ENCODE measurements at places on chromosomes 2 and 18.

DNA sequence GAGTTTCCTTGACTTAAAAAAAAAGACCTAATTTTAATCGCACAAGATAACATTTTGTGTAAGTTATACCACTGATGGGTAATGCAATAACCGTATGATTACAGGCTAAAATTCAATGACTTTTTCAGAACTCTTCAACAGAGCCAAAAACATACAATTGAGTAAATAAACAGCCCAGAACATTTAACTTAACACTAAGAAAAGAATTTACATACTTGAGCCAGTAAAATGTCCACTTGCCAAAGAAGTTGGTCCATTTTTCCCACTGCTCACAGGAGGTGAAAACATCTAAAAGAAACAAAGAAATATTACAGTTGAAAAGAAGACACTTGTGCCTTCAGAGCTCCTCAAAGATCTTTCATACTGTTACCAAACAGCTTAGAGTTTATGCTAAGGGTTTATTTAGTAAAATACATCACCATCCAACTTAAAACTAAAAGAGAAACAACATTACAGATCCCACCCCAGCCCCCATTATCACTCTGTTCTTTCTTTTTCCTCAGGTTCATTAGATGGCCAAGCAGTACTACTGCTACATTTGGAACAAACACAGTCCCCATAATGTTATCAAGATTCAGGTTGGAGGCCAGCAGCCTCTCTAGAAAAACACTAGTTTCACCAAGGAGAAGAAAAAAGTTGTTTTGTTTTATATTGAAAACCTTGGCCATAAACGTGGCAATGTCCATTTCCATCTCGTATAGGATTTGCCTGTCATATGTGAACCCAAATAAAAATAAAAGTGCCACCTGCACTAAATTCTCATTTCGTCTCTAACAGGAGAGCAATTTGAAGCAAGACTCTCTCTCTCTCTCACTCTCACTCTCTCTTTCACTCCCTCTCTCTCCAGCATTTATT is 2.7 kb downstream of the TCF4 start:
- no peak for DNase-seq

DNA sequence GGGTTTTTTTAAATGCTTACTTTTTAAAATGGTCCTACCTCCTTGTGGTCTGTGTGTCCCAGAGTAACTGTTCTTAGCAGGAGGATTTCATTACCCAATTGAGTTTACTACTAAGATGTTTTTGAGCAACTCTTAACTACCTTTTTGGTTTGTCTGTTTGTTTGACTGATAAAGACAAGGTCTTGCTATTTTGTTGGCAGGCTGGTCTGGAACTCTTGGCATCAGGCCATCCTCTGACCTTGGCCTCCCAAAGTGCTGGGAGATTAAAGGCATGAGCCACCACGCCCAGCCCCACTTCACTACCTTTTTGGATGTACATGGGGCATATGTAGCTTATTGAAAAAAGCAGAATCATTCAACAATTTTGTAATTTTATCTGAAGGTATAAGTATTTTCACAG is 14.9 kb downstream of the MRPS9 start:
- no peak for DNase-seq

- no peak for DNase-seq
These were observed 67.9 kb upstream of the THOC1 start for GRCh38 chr18:335733-336132.

GRCh38 chr18:46939337-46939963 is 22.0 kb downstream of the KATNAL2 start:
- no peak for DNase-seq

DNA sequence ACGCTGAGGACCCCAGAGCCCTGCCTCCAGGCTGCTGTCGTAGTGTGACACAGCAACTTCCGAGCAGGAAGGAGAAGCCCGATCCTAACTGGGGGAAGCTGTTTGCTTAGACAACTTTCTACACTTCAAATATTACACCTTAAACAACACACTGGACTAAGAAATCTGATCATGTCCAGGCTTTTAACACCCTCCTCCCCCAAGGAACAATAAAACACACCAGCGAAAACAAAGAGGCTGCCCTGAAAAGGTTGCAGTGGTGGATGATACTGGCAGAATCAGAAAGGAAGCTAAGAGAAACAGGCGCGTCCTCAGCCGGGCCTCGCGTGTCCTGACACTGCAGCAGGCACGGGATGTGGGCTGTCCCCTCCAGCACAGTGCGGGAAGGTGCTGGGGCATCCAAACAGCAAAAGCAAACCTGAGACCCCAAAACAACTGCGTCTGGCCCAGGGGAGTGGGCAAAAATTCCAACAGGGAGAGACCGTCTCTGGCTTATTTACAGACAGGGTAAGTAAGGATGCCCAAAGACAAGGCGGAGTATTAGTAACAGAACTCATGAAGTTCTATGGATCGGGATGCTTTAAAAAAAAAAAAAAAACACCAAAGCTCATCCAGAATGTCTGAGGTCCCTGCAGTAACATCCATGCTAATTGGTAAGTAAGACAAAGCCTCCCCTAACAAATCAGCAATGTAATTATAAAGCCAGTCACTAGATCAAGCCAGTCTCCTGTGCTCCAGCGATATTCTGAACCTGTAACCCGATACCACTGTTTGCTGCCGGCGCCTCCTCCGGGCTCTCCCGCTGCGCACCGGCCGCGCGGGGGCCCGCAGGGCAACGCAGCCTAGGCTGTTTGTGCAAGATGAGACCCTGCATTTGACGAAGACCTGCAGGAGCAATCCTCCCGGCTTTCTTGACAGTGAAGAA is 9.0 kb downstream of the SERTAD2 start:
- DNase-seq, result no peak

DNA sequence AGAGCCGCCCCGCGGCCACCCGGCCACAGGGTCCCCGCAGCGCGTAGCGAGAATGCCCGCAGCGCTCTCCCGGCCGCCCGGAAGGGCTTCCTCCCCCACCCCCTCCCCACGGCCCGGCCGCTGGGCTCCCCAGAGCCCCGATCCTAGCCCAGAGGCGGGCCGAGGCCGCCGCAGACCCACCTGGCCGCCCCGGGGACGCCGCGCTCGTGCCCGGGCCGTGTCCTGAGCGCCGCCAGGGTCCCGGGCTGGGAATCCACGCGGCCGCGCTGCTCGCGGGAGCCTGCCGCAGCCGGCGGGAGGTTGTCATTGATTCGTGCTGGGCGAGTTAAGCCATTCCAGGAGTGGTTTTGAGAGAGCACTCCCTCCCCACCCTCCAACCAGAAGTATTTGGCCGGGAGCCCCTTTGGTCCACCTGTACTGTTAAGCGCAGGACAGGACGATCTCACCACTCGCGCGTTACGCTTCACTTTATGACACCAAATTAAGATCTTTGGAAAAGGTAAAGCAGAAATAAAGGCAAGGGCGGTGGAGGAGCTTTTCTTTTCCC is 206.4 kb upstream of the SMAD2 start:
- no peak for DNase-seq

- no peak for DNase-seq
These were observed 167.4 kb upstream of the RAB6C start for GRCh38 chr2:129812071-129812470.

DNA sequence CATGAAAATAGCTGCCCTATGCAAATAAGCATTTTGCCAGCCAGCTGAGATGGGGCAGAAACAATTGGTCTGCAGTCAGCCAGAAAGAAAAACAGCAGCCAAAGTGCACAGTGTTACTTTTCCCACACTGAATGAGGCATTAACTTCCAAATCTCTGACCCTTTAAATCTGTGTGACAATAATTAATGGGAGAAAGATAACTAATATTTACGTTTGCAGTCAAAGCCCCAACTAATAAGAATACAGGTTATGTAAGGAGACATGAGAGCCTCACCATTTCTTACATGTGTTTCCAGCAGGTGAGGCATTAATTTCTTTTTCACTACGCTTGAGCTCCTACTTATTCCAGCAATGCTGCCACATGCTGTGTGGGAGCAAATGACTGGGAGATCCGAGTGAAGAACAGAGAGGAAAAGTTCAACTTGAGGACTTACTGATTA is 339.0 kb downstream of the SATB2 start:
- no peak for DNase-seq

- no peak for DNase-seq
These were observed 96.2 kb upstream of the B3GNT7 start for GRCh38 chr2:231299267-231299666.

- no peak for DNase-seq
These were observed 17.7 kb upstream of the SP3 start for GRCh38 chr2:173982918-173983317.

- no peak for DNase-seq
These were observed 6.6 kb downstream of the SH3RF3 start for GRCh38 chr2:109135359-109136197.

GRCh38 chr2:145625111-145625510 is 1105.2 kb upstream of the ZEB2 start:
- DNase-seq, result no peak

- no peak for DNase-seq
These were observed 66.6 kb downstream of the EPB41L3 start for GRCh38 chr18:5476961-5477800.

GRCh38 chr2:99489761-99490622 is at the start of gene REV1:
REV1 (minus strand) TSS chr2:99490017; CDS start chr2:99464975, 25,042 bp downstream.
- DNase-seq, result peak; percentile 92

- no peak for DNase-seq
These were observed 21.8 kb downstream of the TMEM182 start for GRCh38 chr2:102783506-102784183.

DNA sequence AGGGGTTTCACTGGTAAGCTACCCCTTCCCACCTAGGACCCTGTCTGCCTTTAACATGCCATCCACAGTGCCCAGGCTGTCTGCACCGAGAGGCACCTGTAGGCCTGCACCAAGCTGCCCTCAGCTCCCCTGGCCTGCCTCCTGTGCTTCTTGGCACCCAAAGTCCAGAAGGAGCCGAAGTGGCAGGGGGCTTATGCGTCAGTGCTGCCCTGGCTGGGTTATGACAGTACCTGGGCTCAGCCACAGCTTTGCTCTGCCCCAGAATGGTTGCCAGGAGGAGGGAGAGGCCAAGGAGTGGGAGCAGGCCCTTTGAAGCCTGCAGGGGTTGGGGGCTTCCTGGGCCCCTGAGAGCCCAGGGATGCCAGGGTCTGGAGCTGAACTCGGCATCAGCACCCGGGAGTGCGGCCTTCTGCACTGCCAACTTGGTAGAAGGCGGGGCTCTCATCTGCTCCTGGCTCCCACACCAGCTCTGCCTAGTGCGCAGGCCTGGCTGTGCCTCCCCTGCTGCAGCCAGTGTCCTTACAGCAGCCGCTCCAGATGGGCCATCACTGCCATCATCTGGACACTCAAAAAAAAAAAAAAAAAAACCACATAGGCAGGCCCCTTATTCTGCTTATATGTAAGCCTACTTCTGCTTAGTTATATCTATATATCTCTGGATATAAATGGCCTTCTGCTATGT is 155.4 kb downstream of the THSD7B start:
- DNase-seq, result no peak

GRCh38 chr2:143284087-143284675 is 155.0 kb downstream of the ARHGAP15 start:
- DNase-seq, result no peak
